ENCODE measurements at places on chromosomes 3 and 15. TPM values are rescaled to one million over a fixed set of nuclear protein-coding genes. Genes with fewer than 3 reads are reported as not detected.

NANOGP8 gene
- 0.73 TPM for total RNA-seq

SI gene
- not detected for total RNA-seq

TICRR gene
- total RNA-seq, result 6.2 TPM

CPLX3 gene
- total RNA-seq, result not detected

LEKR1 gene
- 2.2 TPM for total RNA-seq

CELF6 gene
- not detected for total RNA-seq

ABHD5 gene
- 16.9 TPM for total RNA-seq

CD80 gene
- total RNA-seq, result not detected

BNC1 gene
- total RNA-seq, result 14.3 TPM

FAN1 gene
- total RNA-seq, result 11.0 TPM

ATP8B4 gene
- total RNA-seq, result 1.4 TPM

DNAJB8 gene
- total RNA-seq, result not detected
